Left ventricle myocardium superior (tissue), 1 donor: ENCODE measurements at places on chromosomes 2 and 18.

- no peak for DNase-seq
Observed at GRCh38 chr18:245282-245847, 22.5 kb downstream of the THOC1 start.

- DNase-seq: no peak
Observed at GRCh38 chr2:142734770-142735169, 142.7 kb upstream of the KYNU start.

DNA sequence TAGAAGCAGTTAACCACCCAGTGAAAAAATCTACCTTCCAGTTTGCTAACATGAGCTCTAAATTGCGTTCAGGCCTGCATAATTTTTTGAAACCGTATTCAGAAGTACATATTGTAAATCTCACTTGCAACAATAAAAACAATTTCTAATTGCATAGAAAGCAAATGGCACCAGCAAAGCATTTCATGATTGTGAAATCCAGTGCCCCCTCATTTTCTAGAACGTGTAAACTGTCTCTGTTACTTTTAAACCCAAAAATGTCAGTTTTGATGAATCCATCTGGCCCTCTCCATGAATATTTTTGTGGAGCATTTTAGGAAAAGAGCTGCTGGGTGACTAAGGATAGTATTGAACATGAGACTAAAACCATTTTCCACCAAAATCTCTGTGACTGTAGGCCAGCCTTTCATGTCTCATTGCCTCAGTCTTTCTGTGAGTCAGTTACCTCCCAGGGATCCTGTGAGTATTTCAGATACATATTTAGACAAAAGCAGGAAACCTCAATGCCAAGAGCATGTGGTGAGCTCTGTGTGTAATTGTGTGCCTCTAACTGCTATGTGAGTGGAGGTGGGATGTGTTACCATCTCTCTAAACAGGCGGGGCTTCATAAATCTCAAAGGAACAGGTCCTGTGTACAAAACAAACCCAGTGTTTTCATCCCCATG, 477.8 kb upstream of the DCC start:
- no peak for DNase-seq

- no peak for DNase-seq
Observed at GRCh38 chr2:169082995-169083394, 13.6 kb downstream of the DHRS9 start.

DNA sequence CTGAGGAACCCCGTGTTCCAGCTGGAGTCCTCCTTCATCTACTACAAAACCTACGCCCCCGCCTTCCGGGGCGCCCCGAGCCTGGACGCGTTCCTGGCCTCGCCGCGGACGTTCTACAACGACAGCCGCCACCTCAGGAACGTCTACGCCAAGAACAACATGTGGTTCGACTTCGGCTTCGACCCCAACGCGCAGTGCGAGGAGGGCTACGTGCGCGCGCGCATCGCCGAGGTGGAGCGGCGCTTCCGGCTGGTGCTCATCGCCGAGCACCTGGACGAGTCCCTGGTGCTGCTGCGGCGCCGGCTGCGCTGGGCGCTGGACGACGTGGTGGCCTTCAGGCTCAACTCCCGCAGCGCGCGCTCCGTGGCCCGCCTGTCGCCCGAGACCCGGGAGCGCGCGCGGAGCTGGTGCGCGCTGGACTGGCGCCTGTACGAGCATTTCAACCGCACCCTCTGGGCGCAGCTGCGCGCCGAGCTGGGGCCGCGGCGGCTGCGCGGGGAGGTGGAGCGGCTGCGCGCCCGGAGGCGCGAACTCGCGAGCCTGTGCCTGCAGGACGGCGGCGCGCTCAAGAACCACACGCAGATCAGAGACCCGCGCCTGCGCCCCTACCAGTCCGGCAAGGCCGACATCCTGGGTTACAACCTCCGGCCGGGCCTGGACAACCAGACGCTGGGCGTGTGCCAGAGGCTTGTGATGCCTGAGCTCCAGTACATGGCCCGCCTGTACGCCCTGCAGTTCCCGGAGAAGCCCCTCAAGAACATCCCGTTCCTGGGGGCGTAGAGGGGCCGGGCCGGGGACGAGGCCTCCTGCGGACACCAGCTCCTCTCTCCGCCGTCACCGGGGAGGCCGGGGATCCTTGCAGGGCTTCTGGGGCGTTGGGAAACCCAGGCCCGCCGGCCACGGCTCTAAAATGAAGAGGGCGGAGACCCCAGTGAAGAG, 5.3 kb upstream of the NEU4 start:
- DNase-seq: peak; percentile 75

DNA sequence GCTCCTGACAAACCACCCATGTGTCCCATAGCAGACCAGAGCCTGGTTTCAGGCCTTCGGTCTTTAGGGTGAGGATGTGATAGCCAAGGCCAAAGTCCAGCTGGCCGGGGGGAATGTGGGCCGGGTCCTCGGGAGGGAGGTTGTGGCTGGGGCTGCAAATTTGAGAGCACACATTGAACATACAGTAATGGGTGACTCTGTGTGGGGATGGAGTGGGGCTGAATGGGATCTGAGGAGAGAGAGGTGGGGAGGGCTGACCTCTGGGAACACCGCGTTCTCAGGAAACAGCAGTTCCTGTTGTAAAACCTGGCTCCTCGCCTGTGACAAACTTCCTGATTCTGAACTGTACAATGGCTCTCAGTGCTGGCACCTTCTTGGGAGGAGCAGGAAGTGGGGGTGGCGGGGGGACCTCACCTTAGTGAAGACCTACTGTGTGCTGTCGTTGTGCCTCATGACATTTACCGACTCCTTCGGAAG, 48.8 kb downstream of the MCFD2 start:
- peak; percentile 53 for DNase-seq

DNA sequence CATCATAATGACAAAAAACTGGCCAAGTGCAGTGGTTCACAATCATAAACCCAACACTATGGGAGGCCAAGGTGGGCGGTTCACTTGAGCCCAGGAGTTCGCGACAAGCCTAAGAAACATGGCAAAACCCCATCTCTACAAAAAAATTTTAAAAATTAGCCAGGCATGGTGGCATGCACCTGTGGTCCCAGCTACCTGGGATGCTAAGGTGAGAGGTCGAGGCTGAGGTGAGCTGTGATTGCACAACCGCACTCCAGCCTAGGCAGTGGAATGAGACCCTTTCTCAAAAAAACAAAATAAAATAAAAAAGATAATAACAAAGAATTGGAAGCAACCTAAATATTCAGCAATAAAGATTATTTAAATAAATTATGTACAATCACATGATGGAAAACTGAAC, 21.8 kb downstream of the PSTPIP2 start:
- no peak for DNase-seq

DNA sequence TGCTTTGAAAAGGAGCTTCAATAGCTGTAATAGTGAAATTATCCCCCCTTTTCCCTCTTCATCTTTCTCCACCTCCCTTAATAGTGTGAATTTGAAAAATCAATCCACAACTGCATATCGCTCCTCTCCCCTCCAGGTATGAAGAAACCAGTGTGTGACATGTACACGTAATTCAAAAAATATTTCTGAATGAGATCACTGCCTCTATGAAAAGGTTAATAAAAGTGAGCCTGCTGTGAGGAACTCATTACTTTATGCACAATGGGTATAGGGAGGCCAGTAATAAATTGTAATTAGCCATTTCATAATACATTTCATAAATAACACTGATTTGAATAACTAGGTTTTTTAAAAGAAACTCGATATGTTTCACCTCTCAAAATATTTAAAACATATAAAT, 209.0 kb upstream of the KYNU start:
- no peak for DNase-seq

- no peak for DNase-seq
Observed at GRCh38 chr2:14261771-14262170, 370.7 kb upstream of the LRATD1 start.

GRCh38 chr2:134713176-134713575, 5.6 kb downstream of the TMEM163 start:
- no peak for DNase-seq

GRCh38 chr2:231300020-231300721, 95.3 kb upstream of the B3GNT7 start:
- no peak for DNase-seq

- DNase-seq: no peak
Observed at GRCh38 chr2:53896864-53897263, 37.1 kb upstream of the GPR75 start.

DNA sequence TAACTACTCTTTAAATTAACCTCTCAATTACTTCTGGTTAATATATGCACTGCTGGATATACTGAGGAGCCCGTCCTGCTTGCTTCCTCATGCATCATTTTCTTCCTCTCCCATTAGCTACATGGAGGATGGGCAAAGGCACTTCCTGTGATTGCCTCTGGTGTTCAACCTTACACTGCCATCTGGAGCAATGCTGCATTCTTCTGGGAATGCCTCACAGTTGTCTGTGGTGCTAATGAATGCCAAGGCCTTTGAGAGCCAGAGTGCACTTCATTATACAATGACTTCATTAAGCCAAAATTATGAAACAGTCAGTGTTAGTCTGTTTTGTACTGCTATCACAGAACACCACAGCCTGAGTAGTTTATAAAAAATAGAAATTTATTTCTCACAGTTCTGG, 134.8 kb upstream of the DOCK10 start:
- no peak for DNase-seq

GRCh38 chr18:10916865-10917264, 232.5 kb downstream of the PIEZO2 start:
- DNase-seq: no peak

DNA sequence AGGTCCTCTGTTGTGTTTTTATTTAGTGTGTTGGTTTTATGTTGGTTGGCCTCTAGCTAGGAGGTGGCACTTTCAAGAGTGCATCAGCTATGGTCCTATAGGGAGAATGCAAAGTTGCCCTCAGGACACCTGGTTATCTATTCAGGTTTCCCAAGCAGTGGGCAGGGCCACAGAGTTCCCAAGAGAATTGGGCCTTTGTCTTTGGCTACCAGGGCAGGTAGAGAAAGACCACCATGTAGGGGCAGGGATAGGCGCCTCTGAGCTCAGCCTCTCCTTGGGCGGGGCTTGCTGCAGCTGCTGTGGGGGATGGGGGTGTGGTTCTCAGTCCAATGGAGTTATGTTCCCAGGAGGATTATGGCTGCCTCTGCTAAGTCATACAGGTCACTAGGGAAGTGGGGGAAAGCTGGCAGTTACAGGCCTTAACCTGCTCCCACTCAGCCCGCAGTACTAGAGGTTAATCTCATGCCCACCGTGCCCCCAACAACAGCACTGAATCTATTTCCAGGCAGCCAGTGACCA, 26.0 kb downstream of the ABCB11 start:
- no peak for DNase-seq

GRCh38 chr2:111108745-111109271, 11.9 kb upstream of the BCL2L11 start:
- no peak for DNase-seq

DNA sequence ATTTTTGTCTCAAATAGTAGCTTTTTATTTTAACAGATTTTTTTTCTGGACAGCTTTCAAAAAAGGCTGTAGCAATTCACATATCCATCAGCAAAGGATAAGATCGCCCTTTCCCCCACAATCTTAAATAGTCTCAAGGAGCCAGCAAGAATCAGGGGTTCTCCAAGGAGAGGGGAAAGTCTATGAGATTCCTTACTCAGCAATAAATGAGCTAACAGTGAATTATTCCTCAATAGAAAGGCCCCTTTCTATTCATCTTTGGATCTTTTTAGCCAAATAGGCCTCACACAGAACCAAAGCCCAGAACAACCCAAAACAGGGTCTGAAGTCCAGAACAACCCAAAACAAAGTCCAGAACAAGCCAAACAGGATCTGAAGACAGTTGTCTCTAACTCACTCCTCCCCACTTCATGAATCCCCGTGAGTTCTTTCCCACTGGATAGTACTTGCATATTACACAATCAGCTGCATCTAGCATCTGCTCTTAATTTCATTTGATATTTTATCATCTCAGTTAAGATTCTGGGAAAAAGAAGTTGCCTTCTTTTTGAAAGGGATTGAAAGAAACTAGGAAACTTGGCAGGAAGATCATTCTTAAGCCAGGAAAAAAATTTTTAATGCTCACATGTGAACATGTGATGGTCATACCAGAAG, 3.4 kb upstream of the DHRS9 start:
- no peak for DNase-seq

GRCh38 chr18:34990597-34990996, 50.6 kb upstream of the MAPRE2 start:
- DNase-seq: no peak

GRCh38 chr2:226813148-226813701, 13.6 kb upstream of the IRS1 start:
- DNase-seq: no peak

DNA sequence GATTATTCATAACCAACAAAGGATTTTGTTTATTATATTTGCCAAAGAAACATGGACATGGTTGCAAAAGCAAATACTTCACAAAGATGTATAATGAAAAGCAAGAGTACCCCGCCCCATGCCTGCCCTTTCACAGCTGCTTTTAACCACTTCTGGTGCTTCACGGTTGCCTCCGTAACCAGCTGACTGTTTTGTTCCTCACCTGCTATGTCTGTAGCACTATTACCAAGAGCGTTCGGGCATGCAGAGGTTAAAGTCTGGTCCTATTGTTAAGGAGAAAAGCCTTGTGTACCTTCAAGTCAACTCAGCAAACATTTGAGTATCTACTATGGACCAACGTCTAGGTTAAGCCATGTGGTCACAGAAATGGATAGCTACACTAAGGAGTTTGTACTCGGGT, 115.2 kb upstream of the FOSL2 start:
- DNase-seq: no peak

DNA sequence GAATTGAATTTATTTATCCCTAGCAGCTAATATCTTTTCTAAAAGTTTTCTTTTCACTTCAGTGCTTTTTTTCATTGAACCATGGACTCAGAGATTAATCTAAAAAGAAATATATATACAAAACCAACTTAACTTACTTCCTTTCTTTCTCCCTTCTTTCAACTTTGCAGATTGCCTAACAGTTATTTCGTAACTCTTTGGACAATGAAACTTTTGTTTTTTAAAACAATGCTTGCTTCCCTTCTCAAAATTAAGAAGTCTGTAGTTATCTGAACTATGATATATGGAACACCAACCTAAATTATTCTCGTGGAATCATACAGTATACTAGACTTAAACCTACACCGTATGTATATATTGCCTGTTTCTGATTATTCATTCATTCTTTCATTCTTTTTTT, 62.9 kb downstream of the MIB1 start:
- DNase-seq: no peak

DNA sequence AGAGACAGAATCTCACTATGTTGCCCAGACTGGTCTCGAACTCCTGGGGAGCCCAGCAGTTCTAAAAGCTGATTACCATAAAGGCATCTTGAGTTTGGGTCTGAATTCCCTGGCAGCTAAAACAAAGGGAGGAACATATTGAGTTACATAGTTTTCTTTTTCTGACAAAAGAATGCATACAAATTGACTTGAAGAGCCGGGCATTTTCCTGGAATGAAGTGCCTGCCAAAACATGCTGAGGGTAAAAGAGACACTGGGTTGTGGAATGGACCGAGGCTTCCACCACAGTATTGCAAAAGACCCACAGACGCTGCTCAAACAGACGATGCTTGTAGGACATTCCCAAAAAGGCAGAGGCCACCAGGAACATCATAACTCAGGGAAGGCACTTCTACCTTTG, 35.1 kb upstream of the ROCK2 start:
- no peak for DNase-seq
